ENCODE measurements at places on chromosomes 5 and 9.

DNA sequence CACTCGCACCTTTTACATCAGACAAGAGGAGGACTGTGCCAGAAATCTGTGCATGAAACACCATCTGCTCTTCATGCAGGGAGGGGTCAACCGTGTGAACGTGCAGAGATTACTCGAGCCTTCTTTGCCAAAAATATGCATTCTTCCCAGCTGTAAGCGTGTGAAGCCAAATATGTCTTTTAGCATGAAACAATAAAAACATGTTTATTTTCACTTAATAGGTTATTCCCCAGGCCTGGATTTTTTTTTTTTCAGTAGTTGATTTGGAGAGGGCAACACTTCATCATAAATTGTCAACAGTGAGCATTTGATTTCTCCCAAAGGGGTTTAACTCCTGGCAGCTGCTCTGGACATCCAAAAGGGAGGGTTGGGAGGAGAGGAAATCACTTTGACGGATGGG, 23.8 kb downstream of the PLAC8L1 start:
- DNase-seq: no peak

DNA sequence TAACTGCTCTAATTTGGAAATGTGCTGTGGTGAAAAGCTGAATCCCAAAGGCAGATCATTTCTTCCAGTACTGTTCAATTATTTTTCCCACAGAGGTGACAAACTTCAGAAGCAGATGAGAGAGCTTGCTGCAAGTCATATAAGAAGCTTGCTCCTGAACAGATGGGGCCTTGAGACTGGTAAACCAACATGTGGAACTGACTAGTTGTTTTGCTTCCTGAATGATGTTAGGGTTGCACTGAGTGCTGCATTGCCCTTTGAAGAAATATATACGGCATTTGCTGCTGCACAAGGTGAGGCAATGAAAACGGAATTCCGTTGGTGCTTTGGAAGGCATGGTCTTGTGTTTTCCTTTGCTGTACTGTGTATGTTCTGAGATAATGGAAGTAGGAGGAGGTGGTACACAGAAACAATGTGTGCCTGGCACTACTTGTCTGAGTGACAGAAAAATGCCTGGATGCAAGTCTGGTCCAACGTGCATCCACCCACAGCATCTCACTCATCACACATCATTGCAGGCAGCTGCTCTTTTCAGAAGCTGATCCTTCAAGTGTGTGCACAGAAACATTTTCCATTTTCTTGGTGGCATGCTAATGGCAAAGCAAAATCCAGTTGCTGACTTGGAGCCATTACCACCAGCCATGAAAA, 76.9 kb downstream of the ANKH start:
- no peak for DNase-seq

DNA sequence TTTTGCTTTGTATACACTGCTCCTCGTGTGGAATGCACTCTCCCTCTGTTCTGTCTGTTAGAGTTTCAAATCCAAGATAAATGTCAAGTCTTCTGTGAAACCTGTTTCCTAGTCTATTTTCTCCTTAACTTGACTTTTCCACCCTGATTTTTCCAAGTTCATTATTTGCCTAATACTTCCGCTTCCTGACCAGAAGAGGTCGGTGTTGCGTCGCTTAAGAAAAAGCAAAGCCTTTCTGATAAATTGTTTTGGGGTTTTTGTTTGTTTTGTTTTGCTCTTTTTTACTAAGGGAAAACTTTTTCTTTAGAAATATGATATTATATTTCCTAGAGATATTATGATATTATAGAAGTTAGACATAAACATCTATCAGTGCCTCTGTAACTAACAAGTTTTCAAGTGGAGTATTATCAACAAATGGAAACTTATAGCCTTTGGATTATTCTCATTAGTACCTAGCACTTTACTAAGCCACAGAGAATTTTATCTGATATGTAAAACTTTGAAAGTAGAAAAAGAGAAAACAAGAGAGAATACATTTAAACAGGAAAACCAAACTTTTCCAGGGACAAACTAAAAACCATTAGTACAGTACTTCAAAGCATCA, 55.8 kb downstream of the PHAX start:
- no peak for DNase-seq

DNA sequence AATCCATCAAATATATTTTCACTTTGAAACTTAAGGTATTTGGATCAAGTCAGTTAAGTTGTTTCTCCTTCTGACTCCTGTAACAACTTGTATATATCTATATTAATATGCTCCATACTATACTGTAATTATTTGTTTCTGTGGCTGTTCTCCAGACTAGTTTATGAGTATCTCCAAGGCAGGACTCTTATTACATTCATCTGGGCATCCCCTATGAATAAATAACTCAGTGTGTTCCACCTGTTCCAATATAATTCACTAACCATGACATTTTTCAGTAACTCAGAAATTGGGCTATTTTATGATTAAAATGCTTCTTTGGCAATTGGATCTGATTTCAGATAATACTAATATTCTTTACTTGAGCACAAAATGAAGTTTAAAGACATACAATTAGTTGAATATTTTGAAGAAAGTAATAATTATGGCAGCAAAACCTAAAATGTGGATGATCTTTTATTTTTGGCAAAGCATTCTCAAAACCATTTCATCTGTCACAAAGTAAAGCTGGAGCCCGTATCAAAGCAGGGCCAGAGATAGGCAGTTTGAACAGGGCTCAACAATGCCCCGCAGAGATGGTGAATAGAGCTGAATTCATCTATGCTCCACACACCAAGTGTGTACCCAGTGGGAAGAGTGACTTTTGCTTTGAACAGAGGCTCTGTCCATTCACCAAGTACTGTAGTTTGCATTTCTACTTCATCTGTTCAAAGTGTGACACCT, 314.3 kb downstream of the PDE4D start:
- no peak for DNase-seq

DNA sequence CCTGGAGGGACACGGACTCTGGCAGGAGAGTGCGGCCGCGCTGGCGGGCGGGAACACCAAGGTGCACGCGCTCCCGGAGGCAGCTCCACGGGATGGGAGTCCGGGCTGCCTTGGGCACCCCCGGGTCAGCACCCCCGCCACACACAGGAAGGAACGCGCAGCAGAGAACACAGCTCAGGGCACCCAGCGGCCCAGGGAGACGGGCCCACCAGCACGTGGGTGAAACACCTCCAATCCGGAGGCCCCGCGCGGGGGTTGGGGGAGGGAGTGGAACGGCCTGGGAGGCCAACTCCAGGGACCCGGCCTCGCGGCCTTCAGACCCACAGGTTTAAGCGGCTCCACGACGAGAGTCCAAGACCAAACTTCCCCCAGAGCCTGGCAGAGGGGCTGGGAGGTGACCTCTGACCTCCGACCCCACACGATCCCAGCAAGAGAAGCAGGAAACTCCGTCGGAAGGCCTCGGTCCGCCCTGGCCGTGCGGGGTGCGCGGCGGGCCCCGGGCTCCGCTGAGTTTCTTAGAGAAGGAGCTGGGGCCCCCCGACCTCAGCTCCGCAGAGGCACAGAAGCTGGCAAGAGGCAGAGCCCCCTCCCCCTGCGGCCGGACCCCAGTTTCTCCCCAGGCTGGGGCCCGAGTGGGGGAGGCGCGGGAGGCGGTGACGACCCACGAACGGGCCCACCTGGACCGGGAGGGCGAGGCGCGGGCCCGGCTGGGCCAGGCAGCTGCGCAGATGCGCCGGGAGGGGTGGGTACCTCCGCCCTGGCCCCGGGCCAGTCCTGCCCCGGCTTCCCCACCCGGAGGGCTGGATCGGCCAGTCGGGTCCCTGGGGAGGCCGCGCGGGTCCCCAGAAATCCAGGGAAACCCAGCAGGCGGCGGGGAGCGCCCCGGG, 851 bp downstream of the NACC2 start:
- DNase-seq: no peak

DNA sequence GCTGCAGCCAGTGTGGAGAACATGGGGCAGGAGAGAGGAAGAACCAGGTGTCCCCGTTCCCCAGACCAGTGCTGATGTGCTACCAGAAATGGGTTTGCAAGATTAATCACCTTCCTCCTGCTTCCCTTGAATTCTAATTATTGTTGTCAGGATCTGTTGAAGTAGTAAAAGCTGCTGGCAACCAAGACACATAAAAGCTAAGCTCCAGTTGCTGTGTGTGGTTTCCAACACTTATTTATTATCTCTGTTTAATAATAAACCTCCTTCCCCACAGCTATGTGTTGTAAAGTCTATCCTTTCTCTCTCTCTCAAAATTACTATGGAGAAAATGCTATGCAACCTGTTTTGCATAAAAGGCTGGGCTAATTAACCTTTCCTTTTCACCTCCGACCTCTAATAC, 2.3 kb upstream of the RETREG1 start:
- DNase-seq: no peak

GRCh38 chr5:61734966-61735365, 402.9 kb downstream of the ZSWIM6 start:
- DNase-seq: no peak

GRCh38 chr5:170360709-170361108, 28.5 kb downstream of the KCNMB1 start:
- DNase-seq: no peak

DNA sequence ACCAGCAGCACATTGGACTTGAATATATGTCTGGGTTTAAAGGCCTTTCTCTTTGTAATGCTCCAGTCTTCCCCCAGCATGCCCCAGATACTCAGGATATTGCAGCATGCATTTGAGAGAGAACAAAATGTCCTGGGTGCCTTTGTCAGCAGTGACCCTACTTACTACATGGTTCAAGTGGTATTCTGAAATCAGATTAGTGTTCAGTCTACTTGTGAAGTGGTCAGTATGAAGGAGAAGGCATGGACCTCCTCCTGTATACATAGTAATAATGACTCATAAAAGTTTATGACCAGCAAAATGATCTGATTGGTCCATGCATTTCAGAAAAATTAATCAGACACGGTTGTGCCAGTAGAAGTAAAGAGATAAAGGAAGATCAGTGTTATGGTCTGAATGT, 25.4 kb downstream of the GPR21 start:
- DNase-seq: no peak

DNA sequence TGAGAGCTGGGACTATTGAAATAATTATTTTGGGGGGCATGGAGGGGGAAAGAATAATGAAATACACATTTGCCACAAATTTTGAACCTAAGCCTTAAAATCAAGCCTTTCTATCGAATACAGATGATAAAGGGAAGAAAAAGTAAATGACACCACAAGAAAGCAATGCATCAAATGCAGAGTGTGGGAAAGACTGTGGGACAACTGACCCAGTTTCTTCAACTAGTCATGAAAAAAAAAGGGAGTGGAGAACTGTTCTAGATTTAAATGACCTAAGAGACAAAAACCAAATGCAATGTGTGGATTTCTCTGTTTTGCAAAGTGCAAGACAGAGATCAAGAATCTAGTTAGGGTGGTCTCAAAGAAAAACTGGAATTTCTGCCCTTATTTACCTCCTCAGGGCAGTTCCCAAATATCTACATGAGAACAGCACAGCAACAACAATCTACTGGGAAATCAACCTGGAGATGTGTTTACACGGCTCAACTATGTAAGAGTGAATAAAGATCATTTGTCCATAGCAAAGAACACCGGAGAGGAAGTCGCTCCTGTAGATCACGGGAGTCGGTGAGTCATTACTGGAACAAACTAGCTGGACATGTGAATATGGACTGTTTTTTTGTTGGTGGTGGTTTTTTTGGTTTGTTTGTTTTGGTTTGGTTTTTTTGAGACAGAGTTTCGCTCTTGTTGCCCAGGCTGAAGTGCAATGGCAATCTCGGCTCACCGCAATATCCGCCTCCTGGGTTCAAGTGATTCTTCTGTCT, 145.9 kb downstream of the DROSHA start:
- no peak for DNase-seq

- DNase-seq: no peak
Measured at GRCh38 chr5:177557041-177557647, 2.8 kb upstream of the FAM193B start.

DNA sequence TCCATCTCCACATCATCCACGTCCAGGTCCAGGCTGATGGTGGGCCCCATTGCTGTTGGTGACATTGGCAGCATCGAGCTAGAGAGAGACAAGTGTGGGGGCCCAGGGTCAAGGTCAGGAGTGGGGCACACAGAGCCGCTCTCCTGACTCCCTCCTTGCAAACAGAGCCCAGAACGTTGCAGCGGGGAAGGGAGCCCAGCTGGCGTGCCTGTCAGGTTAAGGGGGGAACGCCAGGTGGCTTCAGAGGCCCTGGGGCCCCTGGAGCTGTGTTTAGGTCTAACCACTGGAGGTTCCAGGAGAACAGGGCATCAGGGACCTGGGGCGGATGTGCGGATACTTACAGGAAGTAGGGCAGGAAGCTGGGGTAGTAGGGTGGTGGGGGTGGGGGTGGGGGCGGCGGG, 7.5 kb downstream of the RNF44 start:
- DNase-seq: no peak

DNA sequence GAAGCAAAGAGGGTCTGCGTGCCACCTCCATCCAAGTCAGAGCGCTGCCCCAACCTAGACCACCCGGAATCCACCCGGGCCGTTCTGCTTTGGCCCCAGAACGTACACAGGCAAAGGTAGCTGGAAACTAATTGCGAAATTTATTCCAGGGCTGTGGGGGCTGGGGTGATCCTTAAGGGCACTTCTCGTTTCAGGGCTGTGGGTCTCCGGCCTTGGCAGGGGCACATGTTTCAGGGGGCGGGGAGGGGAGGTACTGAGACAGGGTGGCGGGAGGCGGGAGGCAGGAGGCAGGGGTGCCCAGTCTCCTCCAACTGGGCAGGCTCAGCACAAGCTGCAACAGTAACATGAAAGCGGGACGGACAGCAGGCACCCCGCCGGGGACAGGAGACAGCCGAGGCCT, 26.1 kb downstream of the NR5A1 start:
- DNase-seq: no peak

GRCh38 chr5:173055722-173055982, 500 bp upstream of the CREBRF start:
- DNase-seq: no peak

DNA sequence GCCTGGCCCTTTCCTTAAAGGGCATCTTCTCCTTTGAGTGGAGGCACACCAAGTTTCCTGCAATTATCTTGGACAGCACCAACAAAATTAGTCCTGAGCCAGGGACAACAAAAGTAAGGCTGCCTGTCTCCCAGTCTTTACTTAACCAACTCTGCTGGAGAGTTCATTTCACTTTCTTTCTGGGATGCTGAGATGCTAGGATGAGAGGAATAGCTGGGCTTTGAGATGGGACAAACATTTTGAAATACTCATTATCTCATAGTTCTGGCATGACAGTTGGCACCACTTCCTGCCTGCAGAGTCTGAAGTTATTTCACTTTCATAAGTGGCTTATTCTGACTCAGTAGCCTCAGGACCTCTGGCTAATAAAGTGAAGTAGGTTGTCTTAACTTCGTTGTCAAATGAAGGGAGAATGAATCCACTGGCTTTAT, 157.0 kb downstream of the C9orf152 start:
- no peak for DNase-seq

GRCh38 chr9:126738553-126738952, 66.3 kb upstream of the ZBTB43 start:
- no peak for DNase-seq

DNA sequence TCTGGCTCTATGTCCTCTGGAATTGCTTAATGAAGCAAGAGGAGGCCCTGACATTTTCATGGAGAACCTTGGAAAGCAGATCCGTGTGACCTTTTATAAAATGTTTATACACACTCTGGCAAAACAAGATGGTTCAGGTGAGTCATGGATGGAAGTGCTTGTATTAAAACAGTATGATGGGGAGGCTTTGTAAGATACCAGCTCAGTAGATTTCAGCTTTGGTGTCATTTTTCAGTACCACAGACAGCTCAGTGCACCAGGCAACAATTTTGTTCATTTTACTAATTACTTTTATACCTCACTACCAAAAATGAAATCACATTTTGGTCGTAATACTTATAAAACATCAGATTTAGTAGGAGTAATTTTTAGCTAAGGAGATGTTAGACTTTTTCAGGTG, 5.2 kb downstream of the KCNN2 start:
- no peak for DNase-seq

- no peak for DNase-seq
Measured at GRCh38 chr5:43422143-43422542, 10.0 kb upstream of the CCL28 start.
